ENCODE measurements at places on chromosomes 6 and 20.

- DNase-seq, result no peak
These were observed 39.0 kb downstream of the JAG1 start for GRCh38 chr20:10634683-10635411.

GRCh38 chr6:32244270-32244669 lies 20.4 kb upstream of the NOTCH4 start:
- DNase-seq, result no peak

DNA sequence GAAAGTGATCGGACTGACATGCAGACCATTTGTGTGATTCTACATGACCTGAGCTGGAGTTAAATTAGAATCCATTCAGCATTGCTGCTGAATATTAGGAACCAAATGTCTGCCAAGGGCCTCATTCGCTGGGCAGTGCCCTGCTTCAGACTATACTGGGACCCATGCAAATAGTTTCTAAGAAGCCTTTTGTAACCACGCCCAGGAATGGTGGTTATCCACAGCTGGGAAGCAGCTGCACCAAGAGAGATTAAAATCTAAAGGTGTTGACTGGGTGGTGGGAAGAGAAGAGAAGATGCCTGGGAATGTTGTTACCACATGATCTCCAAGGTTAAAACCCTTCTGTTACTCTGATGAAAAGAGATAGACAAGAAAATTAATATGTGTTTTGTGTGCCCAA lies 156.8 kb downstream of the PKHD1 start:
- no peak for DNase-seq

- DNase-seq, result no peak
These were observed 62.2 kb upstream of the SLC22A16 start for GRCh38 chr6:110538416-110539160.

DNA sequence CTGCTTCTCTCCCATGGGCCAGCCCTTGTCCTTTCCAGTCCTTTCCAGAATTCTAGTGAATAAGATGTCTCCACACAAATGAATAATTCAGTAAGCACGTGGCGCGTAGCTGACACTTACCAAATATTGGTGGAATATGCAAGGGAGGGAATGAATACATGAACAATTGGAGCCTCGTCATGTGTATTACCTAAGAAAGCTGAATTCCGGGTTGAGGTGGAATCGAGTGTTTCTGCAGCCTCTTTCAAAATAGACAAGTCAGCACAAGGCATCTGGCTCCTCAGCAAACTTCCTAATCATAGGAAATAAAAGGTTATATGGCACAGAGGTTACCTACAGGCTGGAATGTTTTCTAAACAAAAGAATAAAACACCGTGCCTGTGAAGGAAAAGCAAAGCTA lies 47.0 kb upstream of the NT5E start:
- DNase-seq, result no peak

- DNase-seq, result peak; percentile 53
These were observed 226.0 kb downstream of the TPBG start for GRCh38 chr6:82589509-82590206.

DNA sequence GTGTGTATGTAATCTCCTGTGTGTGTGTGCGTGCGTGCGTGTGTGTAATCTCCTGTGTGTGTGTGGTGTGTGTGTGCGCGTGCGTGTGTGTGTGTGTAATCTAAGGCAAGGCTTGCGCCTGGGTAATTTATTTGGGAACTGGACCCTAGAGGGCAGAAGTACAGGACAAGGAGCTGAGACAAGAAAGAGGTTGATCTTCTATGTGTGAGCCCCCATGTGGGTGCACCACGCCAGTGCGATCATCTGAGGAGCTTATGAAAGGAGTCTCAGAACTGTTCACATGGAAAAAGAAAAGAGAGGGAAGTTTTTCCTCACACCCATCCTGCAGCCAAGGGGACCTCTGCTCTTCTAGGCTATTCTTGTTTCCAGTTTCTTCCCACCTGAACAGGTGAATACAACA lies 220.1 kb upstream of the GGTLC1 start:
- peak; percentile 22 for DNase-seq

GRCh38 chr6:49549691-49550491 lies 577 bp upstream of the C6orf141 start:
- DNase-seq, result no peak

DNA sequence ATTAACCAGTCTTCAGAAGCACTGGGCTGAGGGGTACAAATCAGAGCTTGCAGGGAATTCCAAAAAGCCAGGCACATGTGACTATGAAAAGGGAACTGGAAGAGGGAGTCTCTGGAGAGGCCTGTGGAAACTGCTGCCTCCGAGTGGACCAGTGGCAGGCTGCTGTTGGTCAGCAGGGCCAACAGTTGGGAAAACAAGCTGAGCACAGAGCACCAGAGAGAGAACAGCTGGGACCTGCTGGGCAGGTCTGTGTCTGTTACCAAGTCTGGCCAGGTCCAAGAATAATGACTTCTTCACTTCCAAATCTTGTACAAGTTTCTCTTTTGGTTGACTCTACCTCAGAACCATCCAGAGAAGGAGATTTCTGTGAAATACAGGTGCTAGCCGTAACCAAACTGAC lies 81.4 kb downstream of the LIN28B start:
- no peak for DNase-seq

- DNase-seq, result no peak
These were observed 137.9 kb downstream of the CDH26 start for GRCh38 chr20:60096166-60096565.

DNA sequence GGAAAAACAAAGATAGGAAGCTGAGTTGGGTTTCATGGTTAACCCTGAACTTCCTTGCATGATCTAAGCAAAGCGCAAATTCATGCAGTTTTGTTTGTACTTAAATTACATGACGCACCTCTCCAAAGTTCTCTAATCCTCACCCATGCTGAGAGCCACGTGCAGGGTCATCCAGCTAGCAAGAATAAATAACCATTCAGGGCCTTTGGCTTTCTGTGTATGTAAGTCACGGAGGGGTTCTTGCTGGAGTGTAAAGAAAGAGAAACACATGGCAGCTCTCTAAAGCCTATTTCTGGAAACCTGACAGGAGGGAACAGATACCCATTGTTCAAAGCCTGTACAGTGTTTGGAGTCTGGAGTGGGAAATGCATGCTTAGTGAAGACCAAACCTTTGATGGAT lies 171.7 kb upstream of the CCN2 start:
- no peak for DNase-seq

DNA sequence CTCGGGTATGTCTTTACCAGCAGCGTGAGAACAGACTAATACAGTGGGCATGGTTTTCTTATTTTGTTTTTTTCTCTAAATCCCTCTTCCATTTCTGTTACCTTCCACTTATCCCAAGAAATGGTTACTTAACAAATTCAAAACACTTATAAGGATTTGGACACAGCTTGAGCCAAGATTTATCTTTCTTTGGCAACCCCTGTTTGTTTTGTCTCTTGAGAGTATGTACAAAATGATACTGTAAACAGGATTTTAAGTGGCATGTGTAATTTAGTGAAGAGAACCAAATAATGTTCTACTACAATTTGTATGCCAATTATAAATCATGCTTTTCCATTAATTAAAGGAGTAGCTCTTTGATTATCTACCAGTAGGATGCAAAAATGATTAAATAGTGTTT lies 51.4 kb downstream of the PPP1R14C start:
- no peak for DNase-seq

DNA sequence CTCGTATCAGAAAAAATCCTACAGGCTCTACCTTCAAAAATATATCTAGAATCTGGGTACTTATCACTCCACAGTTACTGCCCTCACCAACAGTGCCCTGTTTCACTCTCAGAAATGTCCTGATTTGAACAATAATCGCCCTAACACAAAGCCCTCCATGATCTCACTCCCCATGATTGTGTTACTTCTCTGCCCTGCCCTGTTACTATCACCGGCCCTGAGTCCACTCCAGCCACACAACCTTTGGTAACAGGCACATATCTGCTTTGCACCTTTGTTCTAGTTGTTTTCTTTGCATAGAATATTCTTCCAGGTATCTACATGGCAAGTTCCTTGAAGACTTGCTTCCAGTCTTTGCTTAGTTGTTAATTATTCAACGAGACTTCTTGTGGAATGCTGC lies 142.0 kb downstream of the ARHGAP18 start:
- DNase-seq, result no peak

DNA sequence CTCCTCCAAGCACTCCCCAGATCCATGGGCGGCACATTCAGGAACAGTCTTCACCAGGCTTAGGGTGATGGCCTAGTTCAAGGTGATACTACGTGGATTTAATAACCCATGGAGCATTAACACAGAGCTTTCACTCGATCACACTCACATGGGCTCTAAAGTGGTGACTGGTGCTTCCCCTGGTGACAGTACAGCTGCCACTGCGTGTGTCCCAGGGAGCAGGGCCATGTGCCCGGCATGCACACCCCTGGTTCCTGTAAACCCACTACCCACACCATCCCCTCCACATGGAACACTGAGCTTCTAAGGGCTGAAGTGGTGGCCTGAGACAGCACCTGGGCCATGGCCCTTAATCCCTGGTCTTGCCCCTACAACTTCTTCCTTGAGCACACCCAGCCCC lies 27.8 kb upstream of the APMAP start:
- no peak for DNase-seq

GRCh38 chr6:146642921-146643320 lies 44.1 kb downstream of the ADGB start:
- no peak for DNase-seq

- no peak for DNase-seq
These were observed 31.2 kb downstream of the SLX4IP start for GRCh38 chr20:10466325-10466724.

DNA sequence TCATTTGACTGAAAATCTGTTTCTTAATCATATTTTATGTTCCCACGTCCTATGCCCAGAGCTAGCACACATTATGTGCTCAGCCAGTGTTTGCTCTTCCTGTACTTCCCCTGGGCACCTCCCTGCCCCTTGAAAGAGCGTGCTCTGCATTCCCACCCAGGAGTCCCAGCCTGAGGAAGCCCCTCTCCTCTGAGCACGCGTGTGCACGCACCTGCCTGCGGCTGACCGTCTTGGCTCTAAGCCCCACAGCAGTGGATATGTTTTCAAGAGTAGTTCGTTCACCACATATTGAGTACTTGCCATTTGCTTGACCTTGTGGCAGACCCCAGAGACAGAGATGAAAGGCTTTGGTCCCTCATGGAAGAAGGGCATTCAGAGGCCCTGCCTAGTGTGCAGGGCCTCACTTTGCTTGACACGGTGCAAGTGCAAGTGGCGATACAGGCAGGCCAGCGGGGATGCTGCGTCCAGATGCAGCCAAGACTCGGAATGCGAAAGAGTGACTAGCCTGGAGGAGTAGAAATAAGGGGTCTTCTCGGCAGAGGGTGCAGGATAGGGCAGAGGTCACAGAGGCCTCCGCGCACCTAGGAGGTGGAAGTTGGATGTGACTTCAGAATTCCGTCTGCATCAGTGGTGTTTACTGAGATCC lies 14.1 kb downstream of the SYNDIG1 start:
- DNase-seq, result no peak

DNA sequence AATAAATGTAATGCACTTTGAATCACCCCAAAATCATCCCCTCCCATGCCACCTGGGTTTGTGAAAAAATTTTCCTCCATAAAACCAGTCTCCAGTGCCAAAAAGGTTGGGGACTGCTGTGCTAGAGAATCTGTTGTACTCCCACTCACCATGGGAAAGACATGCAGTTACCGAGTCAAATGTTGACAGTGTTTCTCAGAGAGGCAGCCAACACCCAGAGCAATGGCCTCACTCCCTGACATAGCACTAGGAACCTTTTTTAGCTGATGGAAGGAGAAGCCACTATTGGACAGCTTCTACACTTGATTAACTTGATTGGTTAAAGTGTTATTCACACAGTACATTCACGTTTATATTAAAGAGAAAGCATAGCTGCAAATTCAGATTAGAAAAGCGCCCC lies 59.8 kb upstream of the MANEA start:
- DNase-seq, result no peak
